ENCODE measurements at places on chromosomes 4 and X.

GRCh38 chrX:19804151-19804550 is 83.2 kb downstream of the SH3KBP1 start:
- no peak for DNase-seq

DNA sequence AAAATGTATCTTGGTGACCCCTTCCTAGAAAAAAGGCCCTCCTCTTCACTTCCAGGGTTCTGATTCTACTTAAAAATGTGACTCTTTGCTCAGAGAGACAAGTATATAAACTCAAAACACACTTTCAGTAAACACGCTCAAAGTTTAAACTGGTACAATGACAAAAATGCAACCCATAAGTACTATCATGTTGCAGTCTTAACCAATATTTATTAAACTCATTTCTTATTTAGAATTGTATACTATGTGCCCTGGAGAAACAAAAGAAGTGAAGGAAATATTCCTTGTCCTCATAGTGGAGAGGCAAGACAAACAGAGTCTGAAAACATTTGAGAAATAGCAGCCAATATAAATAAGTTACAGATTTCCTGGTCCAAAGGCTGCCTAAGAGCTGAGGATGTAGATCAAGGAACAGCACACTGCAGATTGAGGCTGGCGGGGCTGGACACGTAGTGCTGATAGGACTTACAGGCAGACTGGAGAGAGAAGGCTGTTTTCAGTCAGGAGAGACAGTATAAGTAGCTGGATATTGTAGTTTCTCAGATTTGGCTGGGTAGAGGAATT is 39.1 kb upstream of the ANXA3 start:
- no peak for DNase-seq

GRCh38 chr4:19944806-19945205 is 306.9 kb upstream of the SLIT2 start:
- no peak for DNase-seq

- DNase-seq: peak; percentile 81
Measured at GRCh38 chrX:47658684-47659420, at the start of gene UXT. TSS of gene UXT (minus strand) at chrX:47659180. CDS start at chrX:47658927, 253 bp downstream.

DNA sequence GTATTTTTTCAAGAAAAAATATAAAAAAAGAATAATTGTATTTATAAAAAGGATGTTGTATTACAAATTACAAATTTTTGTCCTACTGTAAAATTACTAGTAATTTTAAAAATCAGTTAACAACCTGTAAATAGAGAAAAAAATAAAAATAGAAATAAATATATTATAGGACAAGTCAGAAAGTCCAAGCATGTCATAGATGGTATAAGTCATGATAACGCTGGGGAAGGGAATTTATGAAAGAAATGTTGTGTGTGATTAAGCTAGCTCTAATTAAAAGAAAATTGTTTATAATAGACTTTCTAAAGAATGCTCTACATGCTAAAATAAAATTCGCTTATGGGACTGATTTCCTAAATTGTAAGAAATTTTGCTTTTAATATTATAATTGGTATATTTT is 2329.9 kb downstream of the ARAP2 start:
- no peak for DNase-seq
